Hindlimb muscle (tissue), 1 donor: ENCODE measurements at places on chromosomes 4 and X.
A peak's percentile ranks its signal among the peaks of the same experiment; 100 is the strongest.

DNA sequence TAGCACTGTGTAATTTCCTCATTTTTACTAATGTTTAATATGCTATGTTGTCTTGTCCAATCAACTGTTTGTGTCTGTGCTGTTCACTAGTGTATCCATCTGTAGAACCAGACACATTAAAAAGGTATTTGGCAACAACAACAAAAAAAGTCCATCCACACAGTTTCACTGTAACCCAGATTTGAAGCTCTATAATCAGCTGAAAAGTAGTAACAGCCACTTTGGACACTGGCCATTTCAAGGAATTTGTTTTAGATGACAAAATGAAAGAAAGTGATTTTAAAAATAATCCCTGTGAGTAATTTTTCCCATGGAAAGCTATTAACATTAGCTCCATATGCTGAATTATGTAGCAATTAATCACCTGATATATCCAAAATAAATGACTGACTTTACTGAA, 2.2 kb upstream of the FBXL5 start:
- no peak for DNase-seq

DNA sequence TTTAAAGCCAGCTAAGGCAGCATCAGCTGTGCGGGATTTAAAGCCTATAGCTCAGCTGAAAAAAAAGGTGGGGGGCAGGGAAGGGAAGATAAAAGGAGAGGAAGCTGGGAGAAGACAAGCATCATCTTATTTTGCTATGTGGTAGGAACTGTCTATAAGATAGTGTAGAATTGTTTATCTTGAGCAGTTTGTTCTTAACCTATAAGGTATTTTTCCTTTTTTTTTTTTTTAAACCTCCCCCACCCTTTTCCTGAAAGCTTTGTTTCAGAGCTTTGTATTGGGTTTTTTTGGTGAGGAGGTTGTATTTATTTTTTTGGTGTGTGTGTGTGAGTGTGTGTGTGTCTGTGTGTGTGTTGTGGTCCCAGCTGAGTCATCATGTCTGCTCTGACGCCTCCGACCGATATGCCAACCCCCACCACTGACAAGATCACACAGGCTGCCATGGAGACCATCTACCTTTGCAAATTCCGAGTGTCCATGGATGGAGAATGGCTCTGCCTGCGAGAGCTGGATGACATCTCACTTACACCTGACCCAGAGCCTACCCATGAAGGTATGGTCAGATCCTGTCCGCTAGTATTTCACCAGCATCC, 531 bp downstream of the RUFY3 start:
- DNase-seq = peak; percentile 14

- DNase-seq = no peak
Observed at GRCh38 chr4:74529284-74530041, 84.5 kb downstream of the AREG start.

- no peak for DNase-seq
Observed at GRCh38 chr4:146245850-146246249, 31.5 kb downstream of the REELD1 start.

GRCh38 chr4:110533940-110534339, 58.0 kb downstream of the ENPEP start:
- DNase-seq = no peak

- DNase-seq = no peak
Observed at GRCh38 chr4:110091434-110092140, 106.8 kb downstream of the ELOVL6 start.

GRCh38 chr4:966266-967112, 6.9 kb downstream of the DGKQ start:
- no peak for DNase-seq

- DNase-seq = no peak
Observed at GRCh38 chr4:54229631-54230483, 764 bp downstream of the PDGFRA start.

- DNase-seq = no peak
Observed at GRCh38 chrX:21711129-21711847, 46.6 kb downstream of the SMPX start.

DNA sequence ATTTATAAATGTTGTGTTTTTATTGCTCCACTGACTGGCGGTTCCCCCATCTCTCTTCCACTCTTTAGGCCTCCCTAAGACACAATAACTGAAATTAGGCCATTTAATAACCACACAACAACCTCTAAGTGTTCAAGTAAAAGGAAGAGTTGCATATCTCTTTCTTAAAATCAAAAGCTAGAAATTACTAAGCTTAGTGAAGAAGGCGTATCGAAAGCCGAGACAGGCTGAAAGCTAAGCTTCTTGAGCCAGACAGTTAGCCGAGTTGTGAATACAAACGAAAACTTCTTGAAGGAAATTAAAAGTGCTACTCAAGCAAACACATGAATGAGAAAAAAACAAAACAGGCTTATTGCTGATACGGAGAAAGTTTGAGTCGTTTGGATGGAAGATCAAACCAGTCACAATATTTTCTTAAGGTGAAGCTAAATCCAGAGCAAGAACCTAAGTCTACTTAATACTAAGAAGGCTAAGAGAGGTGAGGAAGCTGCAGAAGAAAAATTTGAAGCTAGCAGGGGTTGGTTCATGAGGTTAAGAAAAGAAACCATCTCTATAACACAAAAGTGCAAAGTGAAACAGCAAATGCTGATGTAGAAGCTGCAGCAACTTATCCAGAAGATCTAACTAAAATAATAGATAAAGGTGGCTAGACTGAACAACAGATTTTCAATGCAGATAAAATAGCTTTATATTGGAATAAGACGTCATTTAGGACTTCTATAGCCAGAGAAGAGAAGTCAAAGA, 194.0 kb upstream of the TTC29 start:
- DNase-seq = no peak

GRCh38 chr4:180798036-180798577, 1445.1 kb upstream of the TENM3 start:
- DNase-seq = peak; percentile 60

GRCh38 chrX:49053223-49054072, 5.4 kb upstream of the CCDC120 start:
- peak; percentile 64 for DNase-seq

DNA sequence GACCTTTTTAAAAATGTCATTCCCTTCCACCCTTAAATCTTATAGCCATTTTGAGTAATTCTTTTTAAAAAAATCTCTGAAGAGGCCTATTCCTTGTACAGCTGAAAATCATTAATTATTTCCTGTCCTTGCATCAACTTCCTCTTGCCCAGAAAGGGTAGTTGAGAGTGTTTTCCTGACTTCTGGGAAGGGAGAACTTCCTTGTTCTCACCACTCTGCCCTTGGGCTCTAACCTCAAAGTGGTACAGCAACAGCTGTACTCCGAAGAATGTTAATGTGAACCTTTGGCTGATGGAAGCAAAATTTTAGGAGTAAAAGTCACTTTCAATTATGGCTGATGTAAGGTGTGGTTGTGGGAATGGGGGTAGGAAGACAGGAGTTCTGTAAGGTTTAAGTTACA, 15.1 kb upstream of the FABP2 start:
- DNase-seq = no peak

- DNase-seq = peak; percentile 36
Observed at GRCh38 chr4:7581477-7581876, 146.7 kb upstream of the PSAPL1 start.

GRCh38 chr4:60241866-60242265, 958.3 kb upstream of the ADGRL3 start:
- DNase-seq = no peak

DNA sequence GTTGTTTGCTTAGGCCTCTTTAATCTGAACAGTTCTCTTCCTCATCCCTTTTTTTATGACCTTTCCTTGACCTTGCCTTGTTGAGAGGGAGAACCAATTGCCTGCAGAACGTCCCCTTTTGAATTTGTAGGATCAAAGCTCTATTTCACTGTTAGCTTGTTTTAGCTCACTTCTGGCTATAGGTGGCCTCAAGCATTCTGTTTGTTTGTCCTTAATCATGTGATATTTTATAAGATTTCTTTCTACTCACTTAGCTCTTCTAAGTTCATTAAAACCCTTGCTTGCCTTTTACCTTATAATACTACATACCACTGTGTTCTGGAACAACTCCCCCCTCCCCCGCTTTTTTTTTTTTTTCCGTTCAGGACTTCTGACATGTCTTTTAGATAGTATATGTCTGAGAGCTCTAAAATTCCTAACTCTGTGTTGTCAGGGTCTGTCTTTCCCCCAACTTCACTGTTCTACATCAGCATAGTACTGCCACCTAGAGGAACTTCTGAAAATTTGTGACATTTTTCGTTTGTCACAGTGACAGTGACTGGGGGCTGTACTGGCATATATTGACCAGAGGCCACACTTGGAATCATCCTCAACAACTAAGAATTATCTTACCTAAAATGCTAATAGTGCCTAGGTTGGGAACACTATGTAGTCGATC, 128.5 kb downstream of the LARP7 start:
- peak; percentile 8 for DNase-seq

DNA sequence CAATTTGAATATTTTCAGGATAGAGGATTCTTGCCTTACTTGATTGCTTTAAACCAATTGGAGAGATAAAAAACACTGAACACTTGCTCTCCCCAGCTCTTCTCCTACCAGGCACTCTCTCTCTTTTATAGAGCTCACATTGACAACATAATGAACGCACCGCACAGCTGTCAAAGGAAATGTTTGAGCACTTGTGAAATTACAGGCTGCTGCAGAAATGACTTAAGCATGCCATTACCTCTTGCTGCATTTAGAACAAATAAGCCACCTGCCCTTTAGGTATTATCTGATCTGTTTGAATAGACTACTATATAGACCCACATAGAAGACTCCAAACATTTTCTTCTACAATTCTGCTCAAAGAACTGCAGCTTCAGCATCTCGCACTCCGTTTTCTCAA, 227.7 kb downstream of the C4orf33 start:
- DNase-seq = no peak

- DNase-seq = no peak
Observed at GRCh38 chr4:21726255-21726815, 222.2 kb downstream of the KCNIP4 start.
